ENCODE measurements at places on chromosomes 4 and X. TPM values are rescaled to one million over a fixed set of nuclear protein-coding genes. Genes with fewer than 3 reads are reported as not detected.

The TRPC3 gene
- total RNA-seq: not detected

The ZCCHC18 gene
- total RNA-seq: not detected

The TBC1D25 gene
- total RNA-seq: 3.2 TPM

The GPAT3 gene
- 3.2 TPM for total RNA-seq

The ANOS1 gene
- under 0.01 TPM for total RNA-seq

The SGCB gene
- total RNA-seq: 9.2 TPM

The SSX4 gene
- total RNA-seq: not detected

Measured in tracheal epithelial cell (primary cell).